ENCODE measurements at places on chromosomes 7 and 10. TPM values are rescaled to one million over a fixed set of nuclear protein-coding genes. Genes with fewer than 3 reads are reported as not detected.

The HIF1AN gene
- total RNA-seq, result 54.6 TPM

DNA sequence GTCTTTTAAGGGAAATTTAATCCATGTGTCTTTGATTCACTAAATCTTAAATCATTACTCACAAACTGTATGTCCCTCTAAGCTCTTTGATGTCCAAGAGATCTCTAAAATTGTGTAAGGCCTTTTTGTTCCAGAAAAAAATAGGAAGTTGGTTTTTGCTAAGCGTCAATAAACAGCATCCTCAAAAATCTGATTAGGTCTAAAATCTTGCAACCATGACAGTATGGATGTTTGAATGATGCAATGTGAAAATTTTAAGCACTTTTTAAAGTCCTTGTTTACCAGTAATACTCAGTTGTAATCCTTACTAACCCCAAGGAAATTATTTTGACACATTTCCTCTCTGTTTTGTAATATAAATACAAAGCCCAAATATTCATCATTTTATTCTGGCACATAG, 6.8 kb downstream of the MET start:
- DNase-seq, result no peak

DNA sequence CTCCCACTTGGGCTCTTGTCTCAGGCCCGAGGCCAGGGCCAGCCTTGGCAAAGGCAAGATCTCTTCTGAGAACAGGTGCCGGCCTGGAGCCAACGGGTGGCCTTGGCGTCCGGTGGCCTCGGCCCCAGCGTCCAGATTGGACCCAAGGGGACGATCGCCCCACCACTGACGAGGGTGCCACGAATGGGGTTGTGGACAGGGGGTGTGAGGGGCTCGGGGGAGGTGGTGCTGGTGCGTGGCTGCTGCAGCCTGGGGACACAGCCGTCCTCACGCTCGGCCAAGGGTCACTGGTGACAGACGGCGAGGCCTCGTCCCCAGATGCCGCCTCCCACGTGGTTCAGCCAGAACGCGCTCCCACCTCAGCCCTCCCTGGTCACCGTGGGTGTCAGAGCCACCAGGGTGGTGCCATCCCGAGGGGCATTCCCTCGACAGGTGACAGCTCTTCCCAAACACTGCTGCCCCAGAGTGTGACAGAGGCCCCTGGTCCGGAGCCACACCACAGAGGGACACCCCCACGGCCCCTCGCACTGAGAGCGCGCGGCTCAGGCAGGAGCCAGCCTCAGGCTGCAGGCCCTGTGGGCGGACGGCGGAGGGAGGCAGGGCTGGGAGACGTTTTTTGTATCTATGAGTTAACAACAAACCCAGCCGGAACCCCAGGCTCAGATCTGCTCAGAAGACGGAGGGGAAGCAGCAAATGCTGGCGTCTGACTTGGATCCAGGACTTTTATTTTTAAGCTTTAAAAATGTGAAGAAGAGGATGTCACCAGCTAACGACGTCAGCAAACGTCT, 18.5 kb upstream of the CFAP46 start:
- DNase-seq, result no peak

The PDE1C gene
- 192 TPM for total RNA-seq

GRCh38 chr10:63481815-63482421, 16.1 kb upstream of the JMJD1C start:
- DNase-seq, result no peak

DNA sequence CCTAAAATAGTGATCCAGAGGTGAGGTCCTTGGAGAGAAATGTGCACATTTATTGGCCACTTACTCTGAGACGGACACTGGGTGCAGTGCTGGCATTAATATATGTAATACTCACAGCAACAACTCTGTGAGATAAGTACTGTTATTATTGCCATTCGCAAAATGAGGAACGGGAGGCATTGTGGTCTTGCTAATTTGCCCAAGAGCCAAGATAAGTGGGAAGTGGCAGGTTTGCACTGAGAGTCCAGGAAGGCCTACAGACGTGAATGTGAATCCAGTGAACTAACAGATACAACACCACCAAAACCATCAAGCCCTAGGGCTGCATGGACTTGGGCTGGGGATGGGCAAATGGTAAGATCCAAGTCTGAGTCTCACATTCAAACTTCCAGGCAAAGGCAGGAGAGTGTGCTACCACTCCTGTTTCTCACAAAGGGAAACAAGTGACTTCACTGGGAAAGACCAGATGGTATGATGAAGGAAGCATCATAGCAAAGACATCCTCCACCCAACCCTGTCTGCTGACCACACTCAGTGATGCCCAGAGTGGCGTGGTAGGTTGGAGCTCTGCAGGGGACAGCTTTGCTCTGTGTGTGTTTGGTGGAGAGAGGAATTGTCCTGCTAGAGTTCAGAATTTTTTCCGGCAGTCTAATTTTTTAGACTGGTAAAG, 19.2 kb downstream of the TMEM273 start:
- DNase-seq, result no peak

GRCh38 chr7:128117691-128118090, 86.5 kb upstream of the LRRC4 start:
- DNase-seq, result no peak

The GPR15LG gene
- total RNA-seq, result not detected

DNA sequence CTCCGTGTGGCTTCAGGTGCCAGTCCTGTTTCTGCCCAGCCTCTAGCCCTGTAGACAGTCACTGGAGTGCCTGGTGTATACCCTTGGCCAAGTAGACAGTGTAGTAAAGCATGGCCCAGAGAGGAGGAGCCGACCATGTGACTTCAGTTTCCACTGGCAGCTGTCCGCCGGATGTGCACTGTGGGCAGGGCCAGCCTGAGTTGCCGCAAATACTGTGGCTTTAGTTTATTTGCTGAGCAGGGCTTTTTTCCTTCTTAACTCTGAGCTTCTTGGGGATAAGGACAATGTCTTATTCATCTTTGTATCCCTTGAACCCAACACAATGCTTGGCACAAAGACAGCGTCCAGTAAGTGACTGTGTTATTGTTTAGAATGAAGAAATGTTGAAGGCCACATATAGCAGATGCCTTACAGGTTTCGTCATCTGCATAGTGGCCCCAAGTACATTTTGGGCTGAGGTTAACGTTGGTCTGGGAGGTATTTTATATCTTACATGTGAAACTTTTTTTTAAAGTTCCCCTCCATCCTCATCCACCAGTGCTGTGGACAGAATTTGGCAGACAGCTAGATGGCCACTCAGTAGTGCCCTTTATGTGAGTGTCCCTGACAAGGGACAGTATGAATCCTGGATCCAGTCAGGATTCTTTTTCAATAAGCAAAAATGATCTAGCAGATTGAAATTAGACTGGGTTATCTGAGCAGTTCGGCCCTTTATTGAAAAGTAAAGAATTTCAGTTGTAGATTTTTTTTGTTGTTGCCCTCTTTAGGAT, 40.6 kb downstream of the CYP17A1 start:
- peak; percentile 92 for DNase-seq

DNA sequence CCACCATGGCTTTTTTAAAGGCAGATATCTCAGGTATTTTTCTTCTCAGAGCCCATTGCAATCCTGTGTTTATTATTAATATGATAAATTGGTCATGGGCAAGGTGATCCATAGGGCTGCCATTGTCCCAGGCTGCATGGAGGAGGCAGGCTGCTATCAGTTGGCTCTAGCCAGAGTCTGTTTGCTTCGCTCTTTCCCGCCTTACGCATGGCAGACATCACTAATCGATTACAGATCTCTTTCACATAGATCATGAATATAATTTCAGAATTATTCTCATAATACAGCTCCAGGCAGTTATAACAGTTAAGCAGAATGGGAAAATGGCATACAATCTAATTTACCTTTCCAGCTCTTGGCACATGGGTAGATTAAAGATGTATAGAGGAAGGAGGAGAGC, 30.4 kb upstream of the HABP2 start:
- no peak for DNase-seq

GRCh38 chr7:155208681-155209477, 88.8 kb upstream of the INSIG1 start:
- no peak for DNase-seq

The OPN4 gene
- total RNA-seq, result 0.25 TPM

- no peak for DNase-seq
These were observed 30.3 kb downstream of the OAT start for GRCh38 chr10:124388476-124388822.

DNA sequence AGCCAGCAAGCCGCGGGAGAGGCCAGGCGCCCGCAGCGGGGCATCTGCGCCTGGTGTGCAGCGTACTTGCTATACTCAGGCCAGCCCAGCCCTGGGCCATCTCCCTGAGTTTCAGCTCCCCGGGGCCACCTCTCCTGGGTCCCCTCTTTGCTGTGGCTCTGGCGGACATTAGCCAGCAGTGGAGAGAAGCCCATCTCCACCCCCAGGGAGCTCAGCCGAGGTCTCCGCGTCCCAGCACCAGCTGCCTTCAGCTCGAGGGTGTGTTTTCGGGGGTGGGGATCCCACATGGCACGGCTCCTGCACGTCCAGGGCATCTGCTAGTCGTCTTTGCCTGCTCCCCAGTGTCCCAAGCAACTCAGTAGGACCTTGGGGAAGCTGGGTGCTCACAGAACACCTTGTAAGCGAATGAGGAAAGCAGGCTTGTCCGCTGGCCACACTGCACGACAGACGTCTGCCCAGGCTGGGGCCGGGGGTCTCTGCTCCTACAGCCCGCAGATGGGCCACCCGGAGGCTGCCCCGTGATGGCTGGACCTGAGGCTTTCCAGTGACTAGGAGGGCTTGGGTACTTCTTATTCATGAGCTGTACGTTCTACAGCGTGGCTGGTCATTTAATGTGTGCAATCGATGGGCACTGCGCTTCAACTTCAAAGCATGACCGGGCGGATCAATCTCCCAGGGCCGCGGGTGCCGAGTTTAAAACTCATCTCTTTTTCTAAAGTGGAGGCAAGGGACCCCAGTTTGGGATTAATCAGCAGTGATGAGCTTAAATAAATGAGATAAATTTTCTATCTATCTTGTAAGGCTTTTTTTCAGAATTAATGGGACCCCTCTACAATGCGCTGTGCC, 455.7 kb downstream of the DNAJB6 start:
- no peak for DNase-seq

The ETV1 gene
- 29.8 TPM for total RNA-seq

DNA sequence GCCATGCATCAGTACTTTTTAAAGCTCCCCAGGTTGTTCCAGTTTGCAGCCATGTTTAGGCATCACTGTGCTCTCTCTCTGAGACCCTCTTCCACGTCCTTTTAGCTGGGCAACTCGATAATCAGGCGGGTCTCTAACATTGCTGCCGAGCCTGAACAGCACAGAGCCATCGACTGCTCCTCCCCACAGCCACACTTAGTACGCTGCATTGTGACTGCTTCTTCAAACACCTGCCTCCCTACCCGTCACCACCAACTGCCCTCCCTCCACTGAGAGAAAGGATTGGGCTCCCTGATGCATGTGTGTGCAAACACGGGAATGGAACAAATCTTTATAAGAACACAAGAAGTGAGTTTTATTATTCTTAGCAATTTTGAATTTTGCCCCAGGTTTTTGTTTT, 11.4 kb upstream of the TACR2 start:
- no peak for DNase-seq

The PBLD gene
- total RNA-seq, result 4.6 TPM

GRCh38 chr7:29502133-29502532, 61.5 kb upstream of the PRR15 start:
- DNase-seq, result no peak

GRCh38 chr7:45695249-45695995, 121.3 kb downstream of the ADCY1 start:
- DNase-seq, result no peak

The CPN1 gene
- total RNA-seq, result not detected

- DNase-seq, result no peak
These were observed 570.2 kb downstream of the PHTF2 start for GRCh38 chr7:78368771-78369170.

The SRRM3 gene
- 17.2 TPM for total RNA-seq

- peak; percentile 90 for DNase-seq
These were observed 116.0 kb upstream of the PDLIM1 start for GRCh38 chr10:95406651-95407280.

Measured in left ventricle myocardium superior (tissue), 1 donor.